Heart right ventricle (tissue), 16 donors: ENCODE measurements at places on chromosomes 7 and 10.

GRCh38 chr7:12158334-12159060 is 52.6 kb upstream of the TMEM106B start:
- DNase-seq = no peak

DNA sequence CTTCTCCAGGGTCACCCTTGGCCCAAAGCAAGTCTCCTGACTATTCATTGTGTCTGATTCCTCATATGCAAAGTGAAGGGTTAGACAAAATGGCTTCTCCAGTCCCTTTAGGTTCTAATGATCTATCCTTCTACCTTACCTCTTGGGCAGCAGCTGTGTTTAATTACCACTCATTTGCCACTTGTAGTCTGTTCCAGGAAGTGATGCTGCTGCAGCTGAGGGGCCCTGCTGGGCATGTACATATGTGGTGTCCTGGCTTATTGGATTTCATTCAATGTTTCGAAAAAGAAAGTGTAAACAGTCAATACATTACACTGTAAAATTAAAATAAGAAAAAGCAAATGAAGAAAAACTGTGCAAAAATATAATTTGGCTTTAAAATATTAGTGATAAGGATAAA is 36.6 kb downstream of the SCIN start:
- DNase-seq = no peak

GRCh38 chr10:93818086-93818485 is 60.4 kb downstream of the LGI1 start:
- DNase-seq = no peak

DNA sequence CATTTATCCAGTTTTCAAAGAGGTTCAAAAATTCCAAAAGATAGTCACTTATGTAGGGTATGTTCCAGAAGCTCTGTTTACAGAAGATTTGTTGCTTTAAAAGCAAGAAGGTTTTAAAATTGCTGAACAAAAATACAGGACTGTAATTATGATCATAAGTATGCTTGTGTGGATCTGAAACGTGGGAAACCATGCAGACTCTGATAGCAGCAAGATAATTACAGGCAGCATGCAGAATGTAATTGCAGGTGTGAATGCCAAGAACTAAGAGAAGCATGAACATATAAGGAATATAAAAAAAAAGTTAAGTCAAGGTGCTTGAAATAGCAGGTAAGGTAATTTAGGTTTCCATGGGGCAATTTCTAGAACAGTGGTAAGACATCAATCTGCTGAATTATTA is 405.7 kb downstream of the ARL4A start:
- no peak for DNase-seq

GRCh38 chr7:5143935-5144903 is 45.8 kb upstream of the WIPI2 start:
- DNase-seq = no peak

DNA sequence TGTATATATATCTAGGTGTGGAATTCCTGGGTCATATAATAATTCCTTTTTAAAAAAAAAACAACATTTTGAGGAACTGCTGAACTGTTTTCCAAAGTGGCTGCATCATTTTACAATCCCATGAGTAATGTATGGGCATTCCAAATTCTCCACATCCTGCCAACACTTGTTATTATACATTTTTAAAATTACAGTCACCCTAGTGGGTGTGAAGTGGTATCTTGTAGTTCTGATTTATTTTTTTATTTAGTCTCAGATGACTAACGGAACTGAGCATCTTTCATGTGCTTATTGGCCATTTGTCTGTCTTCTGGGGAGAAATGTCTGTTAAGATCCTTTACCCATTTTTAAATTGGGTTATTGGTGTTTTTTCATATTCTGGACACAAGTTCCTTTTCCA is 12.0 kb upstream of the KLHL7 start:
- DNase-seq = no peak

GRCh38 chr10:88071879-88072278 is 208.5 kb downstream of the PTEN start:
- no peak for DNase-seq

- DNase-seq = no peak
These were observed 23.2 kb downstream of the NKX2-3 start for GRCh38 chr10:99555825-99556523.

GRCh38 chr7:152600266-152600665 is 75.7 kb downstream of the XRCC2 start:
- DNase-seq = no peak

DNA sequence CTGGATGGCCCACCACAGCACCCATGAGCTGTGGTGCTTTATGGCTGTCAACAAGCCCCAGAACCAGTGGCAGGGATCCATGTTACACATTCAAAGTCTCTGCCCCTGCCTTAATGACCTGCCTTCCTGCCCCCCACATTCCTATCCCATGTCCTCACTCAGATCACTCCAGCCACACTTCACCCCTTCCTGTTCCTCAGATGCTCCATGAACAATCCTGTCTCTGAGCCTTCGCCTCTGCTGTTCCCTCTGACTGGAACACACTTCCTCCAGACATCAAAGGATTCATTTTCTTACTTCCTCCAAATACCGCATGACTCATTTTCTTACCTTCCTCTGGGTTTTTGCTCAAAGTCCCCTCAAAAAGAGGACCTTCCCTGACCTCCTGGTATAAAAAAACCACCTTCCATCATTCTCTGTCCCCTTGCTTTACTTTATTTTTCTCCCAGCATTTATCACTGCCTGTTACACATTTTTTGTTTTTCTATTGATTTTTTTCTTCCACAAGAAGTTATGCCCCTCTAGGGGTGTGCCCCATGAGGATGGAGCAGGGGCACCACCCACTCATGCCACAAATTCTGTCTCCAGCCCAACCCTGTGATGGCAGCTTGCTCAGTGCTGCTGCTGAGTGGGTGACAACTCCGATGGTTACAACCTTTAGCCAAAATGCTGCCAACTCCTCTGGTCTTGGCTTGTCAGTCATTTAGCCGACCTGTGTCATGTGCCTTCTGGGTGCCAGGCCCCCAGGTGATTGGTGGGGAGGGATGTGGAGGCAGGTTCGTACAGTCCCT is 18.2 kb downstream of the COL13A1 start:
- no peak for DNase-seq

DNA sequence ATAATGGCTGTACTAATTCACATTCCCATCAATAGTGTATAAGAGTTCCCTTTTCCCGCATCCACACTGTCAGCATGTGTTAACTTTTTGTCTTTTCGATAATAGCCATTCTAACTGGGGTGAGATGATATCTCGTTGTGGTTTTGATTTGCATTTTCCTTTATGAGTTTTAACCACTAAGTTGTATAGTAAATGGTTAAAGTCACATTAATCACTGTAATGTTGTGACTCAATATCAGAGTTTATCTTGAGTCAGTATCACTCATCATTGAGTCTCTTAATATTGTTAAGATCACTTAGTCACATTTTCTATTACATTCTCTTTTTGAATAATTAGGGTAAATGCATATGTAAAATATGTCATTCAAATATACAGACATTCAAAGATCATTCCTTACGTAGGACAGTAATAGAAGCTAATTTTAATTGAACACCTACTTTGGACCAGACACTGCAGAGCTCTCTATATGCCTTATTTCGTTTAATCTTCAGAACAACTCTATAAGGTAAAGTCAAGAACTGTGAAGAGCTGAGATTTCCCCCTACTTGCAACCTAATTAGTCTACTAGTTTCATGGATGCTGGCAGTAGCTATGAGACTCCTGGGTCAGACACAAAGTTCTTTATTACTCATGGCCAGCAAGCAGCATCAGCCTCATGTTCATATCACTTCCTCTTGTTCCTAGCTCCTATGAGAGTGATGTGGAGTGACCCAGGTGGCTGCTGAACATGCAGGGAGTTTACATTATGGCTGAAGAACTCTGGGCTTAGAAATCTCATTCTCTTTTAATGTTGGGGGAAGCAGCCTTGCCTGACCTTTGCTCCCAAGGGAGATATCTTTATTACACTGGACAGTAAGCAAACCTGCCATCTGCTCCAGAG is 30.5 kb downstream of the CREB5 start:
- no peak for DNase-seq

- DNase-seq = no peak
These were observed 275.5 kb upstream of the TMEM229A start for GRCh38 chr7:124308384-124308783.

- no peak for DNase-seq
These were observed 97.0 kb upstream of the SVIL start for GRCh38 chr10:29731760-29732159.

GRCh38 chr10:132257907-132258306 is 49.8 kb downstream of the STK32C start:
- no peak for DNase-seq

DNA sequence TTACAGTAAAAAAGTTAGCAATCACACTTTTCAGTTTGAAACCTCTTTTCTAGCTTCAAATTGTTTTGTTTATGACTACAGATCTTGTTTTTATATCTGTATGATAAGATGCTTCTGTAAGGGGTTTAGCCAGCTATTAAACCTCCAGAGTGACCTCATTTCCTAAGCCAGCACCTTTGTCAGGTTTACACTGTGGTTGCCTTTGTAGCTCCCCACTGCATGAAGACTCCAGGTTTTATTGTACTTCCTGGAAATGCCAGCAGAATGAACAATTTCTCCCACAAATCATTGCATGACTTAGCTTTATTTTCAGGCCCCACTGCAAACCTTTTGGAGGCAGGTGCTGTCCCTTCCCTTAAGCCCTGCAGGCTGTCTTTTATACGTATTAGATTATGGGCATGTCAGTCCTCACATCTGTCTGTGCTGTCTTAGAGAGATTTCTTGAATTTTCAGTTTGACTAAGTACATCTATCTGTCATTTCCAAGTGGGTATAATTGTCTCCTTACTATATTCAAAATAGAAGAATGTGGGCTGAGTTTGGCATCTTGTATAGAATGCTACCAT is 8.2 kb upstream of the AGR3 start:
- DNase-seq = no peak

DNA sequence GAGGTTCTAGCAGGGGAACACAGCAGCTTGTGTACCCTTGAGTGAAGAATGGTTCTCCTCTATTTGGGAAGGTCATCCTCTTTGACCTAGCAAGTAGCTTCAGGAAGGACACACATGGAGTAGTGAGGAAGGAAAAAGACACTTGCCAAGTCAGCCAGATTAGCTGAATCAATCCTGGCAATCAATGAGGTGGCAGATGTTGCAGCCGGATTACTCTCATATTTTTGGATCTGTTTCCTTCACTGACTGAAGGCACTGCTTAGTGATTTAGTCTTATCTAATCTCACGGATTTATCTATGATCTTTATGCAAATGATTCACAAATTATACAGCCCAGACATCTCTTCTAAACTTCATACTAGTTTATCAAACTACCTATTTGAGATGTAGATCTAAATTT is 218.8 kb downstream of the GPR158 start:
- no peak for DNase-seq

DNA sequence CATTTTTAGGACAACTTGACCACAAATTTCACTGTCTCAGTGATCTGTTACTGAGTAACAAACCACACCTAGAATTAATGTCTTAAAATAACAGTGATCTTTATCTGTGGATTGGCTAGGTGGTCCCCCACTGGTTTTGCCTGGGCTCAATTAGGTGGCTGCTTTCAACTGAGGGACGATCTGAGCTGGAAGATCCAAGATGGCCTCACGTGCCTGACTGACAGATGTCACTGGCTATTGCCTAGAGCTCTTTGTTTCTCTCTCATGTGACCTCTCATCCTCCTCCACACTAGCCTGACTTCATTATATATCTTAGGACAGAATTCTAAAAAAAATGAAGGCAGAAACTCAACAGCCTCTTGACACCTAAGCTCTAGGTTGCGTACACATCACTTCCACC is 59.7 kb downstream of the HACD1 start:
- no peak for DNase-seq

DNA sequence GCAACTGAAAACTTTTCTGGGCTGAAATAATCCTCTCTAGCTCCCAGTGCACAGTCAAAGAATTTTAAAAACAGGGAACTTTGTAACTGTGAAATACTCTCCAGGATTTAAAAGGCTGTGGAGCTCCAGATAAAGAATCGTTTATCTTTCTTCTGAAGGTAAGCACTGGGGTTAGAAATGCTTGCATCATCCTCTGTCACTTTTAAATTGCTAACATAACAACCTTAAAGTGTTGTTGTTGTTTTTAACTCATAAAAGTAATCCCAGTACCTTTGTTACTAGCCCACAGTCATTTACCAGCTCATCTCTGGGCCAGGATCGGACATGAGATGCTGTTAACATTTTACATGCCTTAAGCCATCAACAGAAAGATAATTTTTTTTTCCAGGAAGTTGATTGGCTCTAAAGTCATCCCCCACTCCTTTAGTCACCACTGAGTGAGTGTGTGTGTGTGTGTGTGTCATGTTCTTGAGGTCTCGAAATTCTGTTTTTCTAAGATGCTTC is at the start of gene SLC39A12:
TSS of gene SLC39A12 (plus strand) at position 51 of the 504 bp plus-strand sequence. CDS start 1,359 bp downstream, outside the sequence.
- no peak for DNase-seq

GRCh38 chr10:50928190-50928552 is 42.7 kb upstream of the A1CF start:
- DNase-seq = no peak

GRCh38 chr10:30553018-30553625 is 76.4 kb downstream of the LYZL2 start:
- no peak for DNase-seq

DNA sequence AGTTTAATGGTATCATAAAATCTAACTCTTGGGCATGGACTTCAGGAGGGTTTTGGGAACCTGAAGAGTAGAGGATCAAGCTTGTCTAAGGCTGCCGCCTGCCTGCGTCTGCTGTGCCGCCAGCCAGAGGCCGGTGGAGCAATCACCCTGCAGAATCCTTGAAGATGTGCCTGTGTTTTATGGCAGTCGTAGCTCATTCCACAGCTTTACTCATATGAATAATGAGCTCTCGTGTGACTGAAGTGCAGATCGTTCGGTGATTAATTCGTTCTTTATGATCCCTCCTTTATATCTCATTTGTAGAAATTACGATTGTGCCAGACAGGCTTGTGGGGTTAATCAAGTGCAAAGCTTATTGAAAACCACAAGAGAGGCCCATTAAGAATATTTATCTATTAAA is 100.8 kb downstream of the ACTR3B start:
- DNase-seq = no peak

GRCh38 chr7:6168477-6168868 is 104.0 kb downstream of the CYTH3 start:
- DNase-seq = peak; percentile 37

DNA sequence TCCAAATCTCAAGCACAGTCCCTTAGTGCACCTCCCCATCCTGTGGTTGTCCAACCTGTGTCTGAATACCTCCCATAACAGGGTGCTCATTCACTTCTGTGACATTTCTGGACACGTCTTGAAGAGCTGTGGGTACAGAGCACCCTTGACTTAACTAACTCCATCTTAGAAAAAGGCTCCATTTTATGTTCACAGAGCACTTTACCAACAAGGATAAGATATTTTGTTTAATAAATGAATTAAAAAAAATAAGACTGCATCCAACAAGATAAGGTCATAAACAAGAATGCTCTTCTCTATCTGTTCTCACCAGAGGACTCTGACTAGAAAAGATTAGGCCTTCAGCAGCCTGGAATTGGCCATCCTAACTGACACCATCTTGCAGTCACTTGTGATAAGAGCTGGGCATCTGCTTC is 335.2 kb upstream of the ZNF32 start:
- no peak for DNase-seq
